ENCODE measurements at places on chromosomes 12 and 14.

DNA sequence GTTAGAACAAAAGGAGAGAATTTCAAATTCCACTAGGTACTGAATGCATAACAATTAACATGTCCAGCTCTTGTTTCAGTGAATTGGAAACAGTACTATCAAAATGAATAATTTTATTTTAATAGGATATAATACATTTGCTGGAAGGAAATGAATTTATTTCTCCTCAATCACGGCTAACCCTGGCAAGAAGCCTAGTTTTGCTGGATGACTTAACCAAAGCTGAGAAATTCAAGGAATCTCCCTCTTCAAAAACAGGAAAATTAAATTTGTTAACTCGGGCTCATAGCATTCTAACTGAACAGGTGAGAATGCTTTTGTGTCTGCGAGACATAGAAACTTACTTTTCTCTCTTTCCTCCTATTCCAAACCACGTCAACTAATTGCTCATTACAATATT, 163.5 kb upstream of the NEDD1 start:
- peak; percentile 6 for DNase-seq

DNA sequence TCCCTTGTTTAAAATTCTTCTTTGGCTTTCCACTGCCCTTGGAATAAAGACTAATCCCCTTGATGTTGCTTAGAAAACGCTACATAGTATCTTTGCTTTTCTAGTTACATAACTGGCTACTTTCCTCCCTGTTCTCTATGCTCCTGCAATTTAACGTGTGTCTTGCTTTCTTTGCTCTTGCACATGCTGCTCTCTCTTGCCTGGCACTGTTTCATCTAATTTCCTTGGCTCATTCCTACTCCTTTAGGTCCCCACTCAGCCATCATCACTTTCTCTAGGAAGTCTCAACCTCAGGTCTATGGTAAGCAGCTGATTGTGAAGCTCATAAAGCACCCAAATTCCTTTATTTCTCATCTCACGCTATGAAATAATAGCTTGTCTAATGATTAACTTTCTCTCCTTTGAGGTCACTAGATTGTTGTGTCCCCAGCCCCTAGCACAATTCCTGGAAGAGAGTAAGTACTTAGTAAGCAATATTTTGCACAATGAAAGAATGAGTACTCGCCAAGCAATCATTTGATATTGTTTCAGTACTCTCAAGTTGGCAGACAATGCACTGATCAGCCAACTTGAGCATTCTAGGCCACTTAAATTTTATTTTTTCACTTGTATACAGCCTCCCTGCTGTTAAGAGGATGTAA, 3.3 kb downstream of the ALDH6A1 start:
- no peak for DNase-seq

DNA sequence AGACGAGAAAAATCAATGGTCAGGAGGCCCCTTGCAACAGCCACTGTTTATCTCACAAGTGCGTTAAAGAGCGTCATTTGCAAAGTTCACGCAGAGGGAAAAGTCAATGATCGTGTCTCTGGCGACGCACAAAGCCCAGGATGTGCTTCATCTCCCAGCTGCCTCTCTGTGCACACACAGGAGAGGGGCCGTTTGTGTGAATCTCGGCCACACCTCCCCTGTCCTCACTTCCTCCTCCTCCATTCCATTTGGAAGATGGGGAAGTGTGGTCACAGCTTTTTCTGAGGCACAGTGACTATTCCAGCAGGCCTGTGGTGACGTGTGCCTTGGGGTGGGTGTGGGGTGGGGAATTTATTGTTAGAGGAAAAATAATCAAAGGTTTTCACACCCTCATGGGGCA, 90.4 kb downstream of the RBM19 start:
- DNase-seq, result no peak

- DNase-seq, result no peak
Measured at GRCh38 chr12:128463881-128464280, 196.9 kb downstream of the TMEM132C start.

GRCh38 chr12:57214398-57214781, 2.2 kb upstream of the NXPH4 start:
- no peak for DNase-seq

DNA sequence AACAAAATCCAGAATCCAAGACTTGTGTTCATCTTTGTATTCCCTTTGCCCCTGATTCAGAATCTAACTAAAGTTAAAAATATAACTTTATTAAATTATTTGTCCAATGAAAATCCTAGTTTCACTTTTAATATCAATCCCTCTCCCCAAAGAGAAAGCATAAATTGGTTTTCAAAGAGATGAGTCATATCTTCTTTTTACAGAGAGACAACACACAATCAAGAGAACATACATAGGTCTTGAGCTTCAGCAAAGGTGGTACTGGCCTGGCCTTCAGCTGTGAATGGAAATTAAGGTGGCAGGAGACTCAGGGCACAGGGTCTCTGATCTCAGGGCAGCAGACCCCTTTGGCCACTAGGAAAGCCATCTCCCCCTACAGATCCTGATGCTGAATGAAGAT, 4.3 kb upstream of the ASCL1 start:
- DNase-seq, result no peak

GRCh38 chr14:99645545-99646505, 896 bp downstream of the HHIPL1 start:
- no peak for DNase-seq

- DNase-seq, result no peak
Measured at GRCh38 chr12:90280033-90280432, 571.4 kb upstream of the ATP2B1 start.

DNA sequence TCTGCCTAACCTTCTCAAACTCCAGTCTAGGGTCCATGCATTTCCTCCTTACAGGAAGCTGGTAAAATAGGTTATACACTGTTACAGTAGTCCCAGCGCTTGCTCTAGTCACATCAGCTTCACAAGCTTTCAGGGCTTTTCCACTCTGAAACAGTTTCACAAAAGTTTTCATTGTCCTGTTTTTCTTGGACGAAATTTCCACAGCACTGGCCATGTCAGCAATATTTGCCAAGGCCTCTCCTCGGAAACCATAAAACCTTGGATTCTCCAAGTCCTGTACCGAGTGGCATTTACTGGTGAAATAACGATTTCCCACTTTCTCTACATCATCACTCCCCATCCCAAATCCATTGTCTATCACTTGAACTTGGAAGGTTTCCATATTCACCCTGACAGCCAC, 2.1 kb downstream of the MLH3 start:
- no peak for DNase-seq

- no peak for DNase-seq
Measured at GRCh38 chr14:92690171-92691011, 58.0 kb downstream of the LGMN start.

DNA sequence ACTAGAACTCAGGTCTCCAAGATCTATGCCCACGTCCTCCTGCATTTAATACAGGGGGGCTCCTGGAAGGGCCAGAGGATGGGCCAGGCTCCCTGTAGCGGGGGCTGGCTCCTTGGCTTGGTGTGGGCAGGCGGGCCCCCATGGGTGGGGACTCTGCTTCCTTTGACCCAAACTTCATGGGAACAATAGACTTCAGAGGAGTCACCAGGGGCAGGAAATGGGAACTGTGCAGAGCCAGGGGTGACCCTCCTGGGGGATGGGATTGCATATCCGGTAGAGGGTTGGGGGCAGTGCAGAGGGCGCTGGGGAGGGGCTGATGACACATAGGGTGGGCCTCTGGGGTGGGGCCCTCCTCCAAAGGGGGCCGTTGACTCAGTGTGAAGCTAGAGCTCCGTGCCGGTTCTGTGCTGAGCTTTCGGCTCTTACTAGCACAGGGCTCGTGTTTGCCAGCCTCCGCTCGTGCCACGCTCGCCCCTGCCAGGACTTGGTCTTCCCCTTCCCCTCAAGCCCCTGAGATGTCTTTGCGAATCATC, 4.6 kb downstream of the TEAD4 start:
- DNase-seq, result no peak

GRCh38 chr12:89546151-89546550, 20.3 kb upstream of the POC1B start:
- DNase-seq, result no peak

DNA sequence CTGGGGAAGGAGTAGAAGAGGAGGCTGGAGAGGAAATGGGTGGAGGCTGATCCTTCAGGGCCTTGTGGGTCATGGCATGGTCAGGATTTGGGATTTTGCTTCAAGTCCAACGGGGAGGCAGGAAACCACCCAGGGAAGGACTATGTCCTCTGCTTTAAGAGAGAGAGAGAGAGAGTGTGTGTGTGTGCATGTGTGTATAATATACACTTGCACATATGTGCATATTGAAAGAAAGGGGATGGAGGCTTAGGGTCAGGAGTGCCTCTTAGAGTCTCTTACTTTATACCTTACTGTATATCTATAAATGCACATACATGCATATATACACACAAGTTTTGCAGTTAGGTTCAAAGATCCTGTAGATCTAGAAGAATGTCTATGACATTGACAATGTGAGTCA, 94.8 kb downstream of the RGS6 start:
- DNase-seq, result no peak

- DNase-seq, result no peak
Measured at GRCh38 chr12:1318327-1319031, 275.9 kb downstream of the FBXL14 start.

DNA sequence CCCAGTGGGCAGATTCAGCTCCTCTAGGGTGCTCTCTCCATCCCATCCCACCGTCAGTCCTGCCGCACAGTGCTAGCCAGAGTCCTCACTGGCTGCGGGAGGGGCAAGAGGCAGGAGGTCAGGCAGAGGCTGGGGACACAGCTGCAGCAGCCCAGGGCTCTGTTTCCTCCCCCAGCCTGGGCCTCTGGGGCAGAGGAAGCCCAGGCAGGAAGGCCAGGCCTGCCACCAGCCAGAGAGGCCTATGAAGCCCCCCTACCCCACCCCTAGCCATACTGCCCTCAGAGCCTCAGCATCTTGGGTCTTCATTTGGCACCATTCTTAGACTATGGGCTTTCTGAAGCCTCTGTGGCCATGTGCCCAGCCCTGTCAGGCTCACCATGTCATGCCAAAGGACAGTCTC, 3.4 kb downstream of the ACVRL1 start:
- no peak for DNase-seq

DNA sequence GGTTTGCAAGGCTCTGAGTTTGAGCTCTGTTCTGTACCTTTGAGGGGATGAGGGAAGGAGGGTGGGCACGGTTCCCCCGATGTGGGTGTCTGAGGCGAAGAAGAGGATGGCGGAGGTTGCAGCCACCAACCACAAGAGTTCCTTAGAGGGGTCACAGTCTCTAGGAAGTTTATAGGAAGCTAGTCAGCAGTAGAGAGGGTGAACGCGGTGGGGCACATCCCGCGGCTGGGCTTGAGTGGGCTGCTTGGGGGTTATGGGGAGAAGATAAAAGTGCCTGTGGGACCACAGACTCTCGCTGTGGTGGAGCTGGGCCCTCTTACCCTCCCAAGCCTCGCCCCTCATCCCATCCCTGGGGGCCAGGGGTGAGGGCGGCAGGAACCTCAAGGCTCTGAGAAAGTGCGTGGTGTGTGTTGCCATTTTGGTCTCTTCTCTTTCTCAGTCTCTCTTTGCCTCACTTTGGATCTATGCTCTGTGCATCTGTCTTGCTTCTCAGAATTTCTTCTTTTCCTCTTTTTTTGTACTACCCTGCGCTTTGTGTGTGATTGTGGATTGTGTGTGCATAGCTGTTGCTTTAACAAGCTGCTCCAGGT, 2.7 kb downstream of the CD4 start:
- no peak for DNase-seq

- no peak for DNase-seq
Measured at GRCh38 chr14:23365036-23365731, at the start of gene EFS. Gene EFS (minus strand): TSS chr14:23365172. CDS start chr14:23365025, 147 bp downstream.

DNA sequence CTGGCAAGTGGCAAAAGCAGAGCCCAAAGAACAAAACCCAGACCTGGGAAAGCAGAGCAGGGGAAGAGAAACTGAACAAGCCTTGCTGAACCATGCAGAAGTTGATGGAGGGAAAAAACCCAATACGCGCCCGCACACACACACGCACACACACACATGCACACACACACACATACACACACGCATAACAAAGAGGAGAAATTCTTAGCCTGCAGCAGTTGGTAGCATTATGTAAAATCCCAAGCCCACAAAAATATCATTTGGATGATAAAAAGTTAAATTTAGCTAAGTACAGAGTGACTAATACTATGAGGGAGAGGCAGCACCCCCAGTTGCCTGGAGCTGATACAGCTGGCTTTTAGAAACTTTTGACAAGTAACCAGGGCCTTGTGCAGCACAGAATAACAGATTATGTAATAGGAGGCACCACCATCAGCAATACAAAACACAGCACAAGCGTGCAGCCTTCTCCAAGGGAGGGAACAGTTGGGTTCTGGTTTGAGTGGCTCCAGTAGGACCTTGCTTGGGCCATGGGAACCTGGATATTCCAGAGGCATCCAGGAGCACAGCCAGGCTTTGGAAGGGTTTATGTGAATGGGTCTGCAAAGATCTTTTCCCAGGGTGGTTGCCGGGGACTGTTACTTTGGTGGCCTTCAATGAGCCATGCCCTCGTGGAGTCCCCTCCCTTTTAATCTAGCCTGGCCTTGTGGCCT, 35.3 kb downstream of the PITPNM2 start:
- DNase-seq, result peak; percentile 84

DNA sequence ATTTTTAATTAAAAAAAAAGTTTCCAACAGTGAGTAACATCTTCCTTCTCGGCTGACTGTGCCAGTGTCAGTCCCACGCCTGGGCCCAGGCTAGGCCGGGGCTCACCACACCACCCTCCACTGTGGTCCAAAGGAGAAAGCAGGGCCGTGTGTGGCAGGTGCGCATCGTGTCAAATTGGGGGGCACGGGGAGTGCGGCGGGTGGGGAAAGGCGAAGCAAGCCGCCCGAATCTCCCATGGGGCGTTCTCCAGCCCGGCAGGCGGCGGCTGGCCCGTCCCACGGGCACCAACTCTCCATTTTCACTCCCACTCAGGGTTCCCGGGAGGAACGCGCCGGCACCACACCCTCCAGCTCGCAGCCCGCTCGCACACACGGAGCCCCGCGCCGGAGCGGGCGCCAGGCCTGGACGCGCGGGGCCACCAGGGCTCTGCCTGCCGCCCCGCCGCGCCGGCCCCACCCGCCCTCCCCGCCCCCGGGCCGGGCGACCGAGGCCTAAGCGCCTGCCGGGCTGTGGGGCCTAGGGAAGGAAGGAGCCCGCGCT, 604 bp downstream of the EEA1 start:
- DNase-seq, result no peak

GRCh38 chr14:69139743-69140142, 13.2 kb downstream of the DCAF5 start:
- DNase-seq, result no peak

DNA sequence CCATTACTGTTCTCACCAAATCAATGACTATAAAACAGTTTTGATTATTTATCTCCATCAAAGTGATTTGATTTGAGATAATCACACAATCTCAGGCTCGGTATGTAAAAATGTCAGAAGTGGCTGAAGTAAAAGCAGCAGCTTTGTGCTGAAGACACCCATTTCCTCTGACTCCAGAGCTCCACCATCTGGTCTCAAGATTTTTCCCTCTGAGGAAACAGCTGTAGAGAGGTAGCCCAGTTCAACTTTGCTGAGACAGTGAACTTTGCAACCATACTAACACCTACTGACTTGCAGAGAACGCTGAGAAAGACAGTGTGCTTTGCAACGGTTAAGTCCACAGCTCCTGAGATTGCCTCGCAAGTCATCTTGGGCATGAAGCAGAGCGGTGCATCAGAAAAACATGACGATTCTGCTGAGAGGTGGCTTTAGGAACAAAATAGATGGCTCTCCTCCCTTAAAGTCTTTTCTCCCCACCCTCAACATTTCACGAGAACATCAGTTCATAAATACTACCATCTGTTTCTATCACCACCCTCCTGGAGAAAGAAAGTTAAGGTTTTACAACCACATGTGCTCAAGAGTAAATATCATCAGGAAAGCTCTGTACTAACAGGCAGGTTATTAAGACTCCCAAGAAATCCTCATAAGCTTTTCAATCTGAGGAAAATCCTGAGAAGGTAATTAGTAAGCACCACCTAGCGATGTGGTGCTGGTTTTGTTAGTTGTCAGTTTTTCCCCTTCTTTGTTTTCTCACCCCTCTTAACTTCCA, 34.8 kb downstream of the HIGD1C start:
- DNase-seq, result no peak
